ENCODE measurements at places on chromosomes 6 and 20.

- DNase-seq, result no peak
Measured at GRCh38 chr6:13053006-13053461, 275.3 kb downstream of the TBC1D7 start.

DNA sequence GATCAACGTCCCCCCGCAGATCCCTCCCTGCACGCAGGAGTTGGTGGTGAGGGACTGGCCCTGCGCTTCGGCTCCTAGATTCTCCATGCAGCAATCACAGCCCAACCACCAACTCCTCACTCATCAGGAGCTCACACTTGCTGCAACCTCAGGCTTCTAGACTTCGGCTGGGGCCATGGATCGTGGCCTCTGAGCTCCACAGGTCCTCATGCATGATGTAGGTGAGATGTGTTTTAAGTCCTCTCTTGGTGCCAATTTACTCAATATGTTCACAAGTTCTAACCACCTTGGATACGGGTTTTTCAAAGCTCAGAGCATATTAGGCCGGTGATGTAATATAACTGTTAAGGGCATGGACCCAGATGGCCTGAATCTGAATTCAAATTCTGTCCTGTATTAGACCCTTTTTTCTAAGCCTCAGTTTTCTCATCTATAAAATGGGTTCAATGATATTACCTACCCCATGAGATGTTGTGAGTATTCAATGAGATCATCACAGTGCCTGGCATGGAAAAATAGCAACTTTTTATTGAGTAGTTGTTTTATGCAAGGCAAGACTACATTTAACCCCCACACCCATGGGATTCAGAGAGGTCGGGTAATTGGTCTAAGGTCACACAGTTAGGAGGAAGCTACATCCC is 31.0 kb downstream of the SUN5 start:
- DNase-seq, result no peak

- peak; percentile 78 for DNase-seq
Measured at GRCh38 chr6:63307581-63308246, 12.1 kb downstream of the LGSN start.

GRCh38 chr6:150333585-150333941 is 35.2 kb upstream of the IYD start:
- no peak for DNase-seq

GRCh38 chr20:36304786-36305495 is 1.2 kb upstream of the DLGAP4 start:
- no peak for DNase-seq

- no peak for DNase-seq
Measured at GRCh38 chr6:167441715-167442206, 116.9 kb downstream of the TTLL2 start.

- DNase-seq, result peak; percentile 20
Measured at GRCh38 chr6:81820980-81821379, 68.5 kb upstream of the TENT5A start.

- DNase-seq, result peak; percentile 3
Measured at GRCh38 chr6:57324538-57324937, 7.1 kb downstream of the PRIM2 start.

GRCh38 chr6:9481292-9482029 is 933.4 kb downstream of the TFAP2A start:
- DNase-seq, result no peak

- no peak for DNase-seq
Measured at GRCh38 chr6:22789315-22789714, 219.9 kb downstream of the HDGFL1 start.

- no peak for DNase-seq
Measured at GRCh38 chr20:59646487-59646886, 42.1 kb downstream of the PHACTR3 start.

DNA sequence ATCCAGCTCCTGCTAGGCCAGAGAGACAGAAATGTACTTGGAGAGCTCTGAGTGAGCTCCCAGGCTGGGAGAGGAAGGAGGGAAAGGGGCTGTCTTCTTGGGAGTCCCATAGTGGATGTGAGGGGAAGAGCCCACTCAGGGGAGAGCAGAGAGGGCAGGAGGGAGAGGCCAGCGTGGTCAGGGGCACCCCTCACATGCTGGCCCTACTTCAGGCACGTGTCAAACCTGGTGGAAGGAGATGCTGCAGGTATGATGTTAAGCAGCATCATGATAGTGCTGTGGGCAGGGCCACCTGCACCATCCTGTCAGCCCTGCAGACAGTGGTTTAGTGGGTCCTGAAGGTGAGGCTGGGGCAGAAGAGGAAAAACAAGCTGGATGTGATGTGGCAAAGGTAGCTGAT is 265.4 kb upstream of the RNF24 start:
- no peak for DNase-seq

GRCh38 chr6:75437421-75437891 is 56.1 kb downstream of the FILIP1 start:
- no peak for DNase-seq

DNA sequence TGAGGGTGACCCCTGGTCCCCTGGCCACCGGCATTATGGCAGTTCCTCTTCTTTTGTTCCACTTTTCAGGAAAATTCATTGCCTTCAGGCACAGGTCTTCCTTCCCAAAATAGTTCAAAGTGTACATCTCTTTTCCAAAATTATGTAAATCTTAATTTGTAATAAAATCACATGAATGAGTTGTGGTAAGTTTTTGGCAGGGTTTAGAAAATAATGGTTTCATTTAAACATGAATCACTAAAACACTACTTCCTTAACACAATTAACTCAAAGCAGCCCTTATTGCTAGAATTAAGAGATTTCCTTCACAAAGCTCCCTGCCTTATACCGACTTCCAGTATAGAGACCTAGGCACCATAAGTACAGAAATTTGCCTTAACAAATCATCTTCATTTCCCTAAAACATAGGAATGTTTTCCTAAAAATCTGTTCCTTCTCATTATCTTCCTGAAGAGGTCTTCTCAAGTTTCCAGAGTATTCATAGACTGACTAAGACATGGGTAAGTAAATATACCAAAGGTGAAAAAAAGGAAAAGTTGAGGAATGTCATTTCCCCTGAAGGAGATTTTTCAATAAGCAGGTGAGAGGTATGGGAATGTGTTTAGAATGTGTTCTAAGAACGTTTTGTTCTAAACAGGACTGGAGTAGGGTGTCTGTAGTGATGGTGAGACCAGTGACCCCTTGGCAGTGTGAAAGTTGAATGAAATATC is 148.2 kb upstream of the CITED2 start:
- no peak for DNase-seq

DNA sequence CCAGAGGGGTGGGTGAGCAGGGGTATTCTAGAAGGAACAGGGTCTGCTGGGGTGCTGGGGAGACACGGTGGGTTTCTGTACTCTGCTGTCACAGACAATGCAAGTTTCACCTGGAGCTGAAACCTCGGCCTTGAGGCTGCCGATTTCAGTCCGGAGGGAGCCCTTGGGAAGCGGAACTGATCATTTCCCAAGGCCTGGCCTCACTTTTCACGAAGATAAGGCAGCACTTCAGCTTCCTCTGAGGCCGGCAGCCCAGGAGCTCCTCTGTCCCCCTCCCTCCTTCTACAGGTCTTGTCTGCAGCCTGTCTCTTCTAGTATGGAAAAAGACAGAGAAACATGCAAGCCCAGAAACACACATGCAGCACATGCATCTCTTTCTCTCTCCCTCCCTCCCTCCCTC is 242.1 kb downstream of the CDC5L start:
- no peak for DNase-seq

GRCh38 chr6:18445228-18445627 is 58.1 kb downstream of the RNF144B start:
- DNase-seq, result no peak

GRCh38 chr6:140058863-140059262 is 684.4 kb upstream of the CITED2 start:
- no peak for DNase-seq

DNA sequence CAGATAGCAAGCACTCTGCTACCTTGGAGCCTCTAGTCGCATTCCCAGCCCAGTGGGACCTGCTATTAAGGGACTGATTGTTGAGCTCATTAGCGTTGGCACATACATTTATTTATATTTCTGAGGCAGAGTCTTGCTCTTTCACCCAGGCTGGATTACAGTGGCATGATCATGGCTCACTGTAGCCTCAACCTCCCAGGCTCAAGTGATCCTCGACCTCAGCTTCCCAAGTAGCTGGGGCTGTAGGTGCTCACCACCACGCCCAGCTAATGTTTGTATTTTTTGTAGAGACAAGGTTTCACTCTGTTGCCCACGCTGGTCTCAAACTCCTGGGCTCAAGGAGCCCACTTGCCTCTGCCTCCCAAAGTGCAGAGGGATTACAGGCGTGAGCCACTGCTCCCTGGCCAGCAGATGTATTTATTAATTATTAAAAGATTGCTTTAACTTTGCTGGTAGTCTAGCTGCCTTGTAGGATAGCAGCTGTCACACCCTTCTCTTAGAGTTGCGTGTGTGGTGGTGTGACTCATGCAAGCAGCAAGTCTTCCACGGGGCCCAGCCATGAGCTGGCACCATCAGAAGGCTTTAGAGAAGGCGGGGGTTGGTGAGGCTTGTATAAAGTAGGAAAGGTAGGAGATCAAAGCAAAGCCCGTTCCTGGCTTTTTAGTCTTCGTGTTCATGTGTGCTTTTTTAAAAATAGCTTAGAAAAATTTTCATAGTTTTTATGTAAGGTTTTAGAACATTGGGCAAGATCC is 16.5 kb downstream of the ACTR5 start:
- no peak for DNase-seq

- DNase-seq, result no peak
Measured at GRCh38 chr6:125044667-125045066, 82.4 kb downstream of the RNF217 start.

GRCh38 chr6:37033255-37033654 is 27.8 kb downstream of the FGD2 start:
- DNase-seq, result no peak

DNA sequence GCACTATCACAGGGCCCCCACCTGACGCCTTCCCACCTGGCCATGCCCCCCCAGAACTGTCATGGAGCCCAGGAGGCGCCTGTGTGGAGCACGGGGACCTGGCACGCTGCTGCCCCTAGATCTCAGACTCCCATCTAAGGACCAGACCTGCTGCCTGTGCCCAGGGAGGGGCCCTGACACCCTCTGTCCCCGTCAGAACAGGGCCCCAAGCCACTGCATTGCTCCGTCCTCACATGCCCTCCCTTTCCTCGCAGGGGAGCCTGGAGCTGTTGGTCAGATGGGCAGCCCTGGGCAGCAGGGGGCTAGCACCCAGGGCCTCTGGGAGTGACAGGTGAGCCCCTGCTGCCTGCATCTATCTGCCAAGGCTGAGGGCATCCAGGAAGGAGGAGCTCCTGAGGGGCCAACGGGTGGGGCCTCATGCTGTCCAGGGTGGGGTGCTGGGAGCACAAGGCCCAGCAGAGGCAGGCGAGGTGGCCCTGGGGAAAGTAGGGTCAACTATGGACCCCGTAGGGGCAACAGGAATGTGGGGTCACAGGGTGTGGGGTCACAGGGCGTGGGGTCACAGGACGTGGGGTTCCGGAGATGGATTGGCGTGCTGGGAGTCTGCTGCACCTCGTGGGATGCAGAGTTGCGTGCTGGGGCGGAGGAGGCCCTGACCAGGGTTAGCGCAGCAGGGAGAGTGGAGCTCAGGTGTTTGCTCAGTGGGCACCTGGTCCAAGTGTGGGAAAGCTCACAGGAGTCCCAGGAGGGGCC is 31.6 kb downstream of the CHRNA4 start:
- no peak for DNase-seq

DNA sequence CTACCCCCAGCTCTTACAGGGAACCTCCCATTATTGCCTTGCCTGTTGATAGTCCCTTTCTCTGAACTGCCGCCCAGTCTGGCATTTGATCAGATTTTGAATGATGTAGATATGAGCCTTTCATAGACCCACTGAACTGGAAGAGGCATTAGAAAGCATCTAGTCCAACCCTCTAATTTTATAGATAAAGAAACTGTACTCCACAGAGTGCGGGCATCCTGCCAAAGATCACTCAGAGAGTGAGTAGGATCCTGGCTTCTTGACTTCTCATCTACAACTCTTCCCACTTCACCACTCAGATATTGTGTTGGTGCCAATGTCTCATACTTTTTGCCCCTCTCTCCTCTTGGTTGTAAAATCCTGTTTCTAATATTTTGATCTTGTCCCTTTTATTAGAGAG is 179.2 kb upstream of the BMP2 start:
- no peak for DNase-seq

- DNase-seq, result no peak
Measured at GRCh38 chr20:47139934-47140535, 216.5 kb downstream of the ZMYND8 start.

DNA sequence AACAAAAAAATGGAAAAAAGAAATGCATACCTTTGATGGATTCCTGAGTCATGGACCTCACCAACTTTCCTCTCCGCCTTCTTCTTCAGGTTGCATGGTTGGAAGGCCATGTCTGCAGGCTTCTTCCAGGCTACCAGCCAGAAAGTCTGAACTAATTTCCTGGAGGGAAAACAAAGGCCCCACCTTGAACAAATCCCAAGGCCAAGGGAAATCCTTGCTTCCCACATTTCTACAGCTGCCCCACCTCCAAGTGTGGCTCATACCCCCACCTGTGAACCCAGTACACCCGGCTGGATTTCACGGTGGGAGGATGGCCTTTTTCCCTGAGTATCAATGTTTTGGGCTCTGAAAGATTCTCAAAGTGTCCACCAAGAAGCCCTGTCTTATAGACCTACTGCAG is 22.4 kb downstream of the IL17A start:
- no peak for DNase-seq

- DNase-seq, result no peak
Measured at GRCh38 chr20:63815615-63816253, 15.3 kb downstream of the ZBTB46 start.

- no peak for DNase-seq
Measured at GRCh38 chr20:44938637-44939036, 21.6 kb downstream of the TOMM34 start.

- no peak for DNase-seq
Measured at GRCh38 chr6:66361886-66362285, 654.9 kb upstream of the EYS start.

GRCh38 chr20:61839912-61840778 is 225.5 kb downstream of the TAF4 start:
- no peak for DNase-seq

GRCh38 chr6:93801101-93801847 is 381.9 kb upstream of the EPHA7 start:
- DNase-seq, result no peak

DNA sequence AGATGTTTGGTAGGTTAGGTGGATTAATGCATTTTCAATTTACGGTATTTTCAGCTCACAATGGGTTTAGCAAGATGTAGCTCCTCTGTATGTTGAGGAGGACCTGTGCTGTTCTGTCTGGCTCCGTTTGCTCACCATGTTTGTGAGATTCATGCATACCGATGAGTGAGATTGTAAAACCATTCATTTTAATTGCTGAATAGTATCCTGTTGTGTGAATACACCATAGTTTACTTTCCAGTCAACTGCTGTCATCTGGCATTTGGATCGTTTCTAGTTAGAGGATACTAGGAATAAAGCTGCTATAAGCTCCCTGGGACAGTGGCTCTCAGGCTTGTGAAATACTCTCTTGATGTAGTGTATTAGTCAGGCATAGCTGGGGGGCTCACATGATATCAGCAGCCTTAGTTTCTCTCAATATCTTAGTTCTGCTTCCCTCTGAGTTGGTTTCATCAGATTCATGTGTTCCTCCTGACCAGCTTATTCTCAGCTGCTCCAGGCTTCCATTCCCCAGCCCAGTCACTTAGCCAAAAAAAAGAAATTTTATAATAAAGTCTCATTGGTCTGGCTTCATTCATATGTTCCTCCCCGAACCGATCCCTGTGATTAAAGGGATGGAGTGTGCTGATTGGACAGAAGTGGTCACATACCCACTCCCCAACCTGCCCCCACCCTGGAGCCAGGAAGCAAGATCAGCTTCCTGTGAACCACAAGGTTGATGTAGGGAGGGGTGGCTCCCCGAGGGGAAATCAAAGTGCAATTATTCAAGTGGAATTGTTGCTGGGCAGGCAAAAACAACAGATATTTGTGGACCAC is 10.9 kb upstream of the B4GALT5 start:
- DNase-seq, result no peak

Measured in GM12865 (cell line).